Esophagus squamous epithelium (tissue), 5 donors: ENCODE measurements at places on chromosomes 7 and 10. TPM values are rescaled to one million over a fixed set of nuclear protein-coding genes. Genes with fewer than 3 reads are reported as not detected.

Gene TAS2R16
- total RNA-seq: not detected

Gene BCCIP
- total RNA-seq: 62.0 TPM

Gene PTF1A
- not detected for total RNA-seq

Gene FAM25G
- 30.8 TPM for total RNA-seq

Gene ANKRD22
- total RNA-seq: 30.8 TPM

Gene CRPPA
- total RNA-seq: 1.3 TPM

Gene TMEM236
- total RNA-seq: 0.18 TPM

Gene SPDYE6
- total RNA-seq: not detected

Gene INHBA
- not detected for total RNA-seq

Gene PIP
- not detected for total RNA-seq

Gene TMEM273
- total RNA-seq: 20.6 TPM

Gene KLLN
- 0.91 TPM for total RNA-seq

Gene HYCC1
- 19.8 TPM for total RNA-seq

Gene TRIM74
- total RNA-seq: 0.38 TPM

Gene CPXM2
- total RNA-seq: 2.7 TPM

Gene GNAT3
- not detected for total RNA-seq

Gene ZNF746
- 13.0 TPM for total RNA-seq
